ENCODE measurements at places on chromosomes 2 and 18.

- DNase-seq: peak; percentile 13
Observed at GRCh38 chr18:45353530-45353929, 261.7 kb upstream of the SLC14A2 start.

DNA sequence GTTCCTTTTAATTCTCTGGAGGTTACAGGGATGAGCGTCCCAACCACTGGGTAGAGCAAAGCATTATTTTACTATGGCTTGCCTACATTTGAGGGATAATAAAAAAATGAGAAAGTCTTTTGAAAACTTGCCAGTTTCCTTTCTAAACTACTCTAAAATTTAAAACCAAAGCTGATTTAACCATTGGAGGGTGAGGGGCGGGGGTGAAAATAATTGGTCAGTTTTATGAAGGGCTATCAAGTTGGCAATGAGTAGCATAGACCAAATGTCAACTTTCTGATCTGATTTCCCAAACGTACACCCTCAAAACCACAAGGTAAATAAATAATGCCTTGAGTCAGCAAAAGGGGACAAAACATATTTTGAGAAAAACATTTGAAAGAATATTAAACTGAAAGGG lies 85.7 kb upstream of the STK17B start:
- DNase-seq: no peak

DNA sequence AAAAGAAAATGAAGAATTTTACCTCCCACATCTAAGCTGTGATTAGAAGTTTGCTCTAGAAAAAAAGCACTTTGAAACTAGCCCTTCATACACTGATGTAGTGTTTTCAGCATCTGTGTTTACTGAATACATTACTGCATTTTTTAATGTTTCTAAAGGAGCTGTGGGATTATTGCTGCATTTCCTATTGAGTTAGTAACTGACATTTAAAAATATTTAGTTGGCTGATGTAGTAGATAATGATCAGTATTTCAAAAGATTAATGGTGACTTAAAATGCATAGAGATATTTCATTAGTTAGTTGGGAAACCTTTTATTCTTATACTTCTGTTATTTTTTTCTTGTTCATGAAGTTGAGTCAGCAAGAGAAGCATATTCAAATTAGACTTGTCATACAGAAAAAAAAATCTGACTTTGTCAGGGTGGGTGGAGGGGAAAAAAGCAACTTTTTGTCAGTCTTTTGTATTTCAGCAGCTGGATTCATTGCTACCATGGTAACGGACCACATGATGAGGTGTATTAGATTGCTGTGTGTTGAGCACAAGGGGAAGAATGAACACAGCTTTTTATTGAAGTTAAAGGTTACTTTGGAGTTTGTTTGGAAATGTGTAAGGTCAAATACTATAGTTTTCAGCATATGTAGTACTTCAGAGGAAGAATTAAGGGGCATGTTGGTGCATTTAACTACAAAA lies at the start of gene DTNA:
Gene DTNA (plus strand): TSS at position 549 of the 692 bp plus-strand sequence. CDS start 45,679 bp downstream, outside the sequence.
- DNase-seq: peak; percentile 23

DNA sequence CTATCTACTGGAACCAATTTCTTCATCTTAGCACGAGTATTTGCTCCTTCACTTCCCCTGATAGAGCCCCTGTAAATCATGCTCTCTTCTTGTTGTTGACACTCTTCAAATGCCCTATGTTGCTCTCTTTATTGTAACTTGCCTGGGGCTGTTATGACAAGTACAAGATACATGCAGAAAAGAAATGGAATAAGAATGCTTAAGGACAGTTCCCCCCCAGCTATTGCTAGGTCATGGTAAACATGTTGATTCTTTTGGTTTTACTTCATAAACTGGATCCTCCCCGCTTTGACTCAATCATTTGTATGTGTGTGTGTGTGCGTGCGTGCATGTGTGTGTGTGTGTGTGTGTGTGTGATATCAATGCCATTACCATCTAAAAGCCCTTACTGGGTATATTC lies 368.5 kb upstream of the CNTNAP5 start:
- no peak for DNase-seq

GRCh38 chr2:212448698-212449097 lies 89.9 kb downstream of the ERBB4 start:
- no peak for DNase-seq

GRCh38 chr2:204205538-204205937 lies 269.0 kb downstream of the ICOS start:
- peak; percentile 58 for DNase-seq

GRCh38 chr2:222393733-222394267 lies 30.5 kb upstream of the SGPP2 start:
- DNase-seq: no peak

DNA sequence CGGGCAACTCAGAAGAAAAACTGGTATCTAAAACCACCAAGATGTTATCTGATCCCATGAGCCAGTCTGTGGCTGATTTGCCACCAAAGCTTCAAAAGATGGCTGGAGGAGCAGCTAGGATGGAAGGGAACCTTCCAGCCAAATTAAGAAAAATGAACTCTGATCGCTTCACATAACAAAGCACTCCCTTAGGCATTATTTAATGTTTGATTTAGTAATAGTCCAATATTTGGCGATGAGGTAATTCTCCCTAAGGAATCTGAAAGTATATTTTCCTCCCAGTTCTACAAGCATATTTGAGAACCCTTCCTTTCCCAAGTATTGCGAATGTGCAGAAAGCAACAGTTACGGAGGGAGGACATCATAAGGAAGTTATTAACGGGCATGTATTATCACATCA lies 156.6 kb downstream of the KCNJ3 start:
- no peak for DNase-seq

DNA sequence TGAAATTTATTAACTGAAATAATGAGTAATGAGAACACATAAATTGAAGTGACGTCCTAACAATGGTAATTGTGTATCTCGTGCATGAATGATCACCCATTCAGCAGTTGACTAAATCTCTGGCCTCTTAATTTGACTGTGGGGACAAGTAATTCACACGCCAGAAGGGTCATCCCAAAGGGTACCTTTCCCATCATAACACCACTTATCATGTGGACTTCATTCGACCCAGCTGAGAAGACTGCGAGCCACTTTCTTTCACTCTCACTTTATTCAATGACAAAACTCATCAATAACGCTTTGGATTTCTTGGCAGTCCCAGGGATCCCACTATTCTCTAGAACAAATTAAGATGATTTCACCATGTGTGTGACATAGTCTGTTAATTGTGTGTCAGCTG lies 62.7 kb upstream of the LYPD1 start:
- no peak for DNase-seq

DNA sequence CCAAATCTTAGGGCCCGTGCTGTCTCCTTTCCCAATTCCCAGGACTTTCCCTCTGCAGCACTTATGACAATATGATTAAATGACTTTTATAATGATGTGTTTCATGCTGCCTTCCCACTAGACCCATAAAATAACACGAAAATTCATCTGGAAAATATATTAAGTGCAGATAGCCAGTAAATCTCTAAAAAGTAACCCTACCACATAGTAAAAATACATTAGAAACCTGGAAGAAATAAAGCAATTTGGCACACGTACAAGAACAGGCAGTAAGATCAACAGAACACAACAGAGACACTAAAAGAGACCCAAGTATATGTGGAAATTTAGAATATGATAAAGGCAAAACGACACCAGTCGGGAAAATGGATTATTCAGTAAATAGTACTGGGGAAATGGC lies 30.2 kb upstream of the POMC start:
- DNase-seq: no peak

DNA sequence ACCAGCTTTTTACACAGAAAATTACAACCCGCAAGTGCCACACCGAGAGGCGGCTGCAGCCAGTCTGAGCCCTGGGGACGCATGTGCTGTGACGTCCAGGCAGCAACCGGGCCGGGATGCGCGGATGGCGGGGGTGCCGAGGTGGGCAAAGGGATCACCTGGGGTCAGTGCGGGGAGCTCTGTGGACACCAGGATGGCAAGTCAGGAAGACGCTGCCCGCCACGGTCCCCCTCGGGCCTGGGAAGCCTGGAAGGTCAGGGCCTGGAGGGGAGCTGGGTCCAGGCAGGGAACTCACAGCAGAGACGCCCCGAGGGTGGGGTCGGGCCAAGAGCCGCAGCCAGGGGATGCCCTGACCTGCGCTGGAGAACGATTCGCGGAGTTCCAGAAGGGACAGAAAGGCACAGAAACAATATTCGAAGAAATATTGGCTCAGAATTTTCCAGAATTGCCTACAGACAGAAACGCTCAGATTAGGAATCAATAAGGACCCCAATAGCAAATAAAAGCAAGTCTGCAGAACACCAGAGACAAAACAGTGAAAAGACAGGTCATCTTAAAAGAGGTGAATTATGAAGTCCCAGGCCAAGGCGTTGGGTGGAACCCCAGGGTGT lies 11.7 kb upstream of the KIF1A start:
- DNase-seq: peak; percentile 66

DNA sequence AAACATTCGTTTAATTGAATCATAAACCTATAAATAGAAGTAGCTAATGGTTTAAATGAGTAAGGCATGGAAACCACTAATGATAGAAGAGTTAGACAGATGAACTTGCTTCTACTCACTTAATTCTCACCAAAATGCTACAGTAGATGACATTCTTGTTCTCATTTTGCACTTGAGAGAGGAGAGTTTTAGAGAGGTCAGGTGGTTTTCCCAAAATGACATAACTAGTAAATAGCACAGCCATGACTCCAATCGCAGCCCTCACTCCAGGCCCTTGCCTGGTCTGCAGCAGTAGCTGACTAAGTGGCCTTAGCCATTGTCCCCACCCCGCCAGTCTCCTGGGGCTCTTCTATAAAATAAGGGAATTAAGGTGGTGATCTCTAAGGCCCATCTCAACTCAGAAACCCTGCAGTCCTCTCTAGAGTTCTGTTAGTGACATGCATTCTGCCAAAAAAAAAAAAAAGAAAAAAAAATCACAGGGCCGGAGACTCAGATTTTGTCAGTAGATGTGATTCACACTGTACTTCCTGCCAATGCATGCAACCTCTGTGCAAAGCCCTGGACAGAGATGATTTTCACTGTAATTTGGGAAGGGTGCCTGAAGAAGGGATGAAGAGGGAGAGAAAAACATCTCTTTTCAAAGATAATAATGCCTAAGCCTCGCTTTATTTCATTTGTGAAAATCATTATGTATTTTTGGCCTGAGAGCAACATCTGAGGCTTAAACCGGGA lies 221.8 kb downstream of the ANAPC1 start:
- no peak for DNase-seq

DNA sequence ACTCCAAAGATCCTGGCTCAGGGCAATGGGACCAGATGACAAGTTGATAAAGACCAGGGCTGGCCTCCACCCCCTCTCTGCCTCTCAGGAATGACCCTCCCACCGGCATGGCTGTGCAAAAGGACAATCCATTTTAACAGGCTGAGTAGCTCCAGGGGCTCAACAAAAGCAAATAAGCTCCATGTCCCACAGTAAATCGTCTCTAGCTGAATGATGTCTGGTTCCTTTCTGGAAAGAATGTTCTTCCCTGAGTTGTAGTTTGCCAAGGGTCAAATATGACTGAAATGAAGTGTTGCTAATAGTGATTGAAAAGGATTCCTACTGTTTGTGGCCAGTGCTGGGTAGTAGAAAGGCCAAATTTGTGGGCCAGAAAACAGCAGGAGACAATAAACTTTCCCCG lies 434.4 kb upstream of the ETAA1 start:
- DNase-seq: peak; percentile 9

All from iPS-NIHi11 (cell line).